ENCODE measurements at places on chromosomes 12 and 14.

DNA sequence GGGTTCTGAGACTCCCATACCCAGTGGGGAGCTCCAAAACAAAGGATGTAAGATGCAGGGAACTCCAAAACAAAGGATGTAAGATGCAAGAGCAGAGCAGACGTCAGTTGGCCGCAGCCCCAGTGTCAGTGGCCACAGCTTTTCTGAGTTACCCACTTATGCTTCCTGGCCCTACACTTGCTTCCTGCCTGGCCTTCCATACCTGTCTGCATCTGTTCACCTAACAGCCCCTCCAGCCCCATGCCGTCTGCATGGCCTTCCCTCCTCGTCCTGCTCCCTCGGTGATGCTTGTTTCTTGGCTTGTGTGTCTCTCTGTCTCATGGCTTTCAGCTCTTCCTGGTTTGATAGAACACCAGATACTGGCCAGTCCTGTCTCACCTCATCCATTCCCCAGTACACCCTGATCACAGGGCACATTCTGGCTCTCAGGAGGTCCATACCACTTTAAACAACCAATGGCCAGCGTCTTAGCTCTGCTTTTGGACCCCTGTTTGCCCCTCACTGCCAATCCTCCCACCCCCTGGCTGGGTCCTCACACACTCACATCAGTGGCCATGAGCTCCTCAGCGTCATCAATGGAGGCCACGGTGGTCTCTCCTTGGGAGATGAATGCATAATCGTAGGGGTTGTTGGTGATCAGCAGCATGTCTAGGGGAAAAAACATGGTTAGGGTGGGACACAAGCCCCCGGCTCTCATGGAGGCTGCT is 5.3 kb downstream of the MYH7 start:
- DNase-seq = no peak

GRCh38 chr12:3931776-3932175 is 58.6 kb upstream of the PARP11 start:
- no peak for DNase-seq

GRCh38 chr12:58919231-58920101 is 838 bp downstream of the LRIG3 start:
- no peak for DNase-seq

GRCh38 chr12:5945071-5946008 is at the start of gene ANO2:
Gene ANO2 (minus strand): TSS chr12:5945259. CDS start chr12:5945217, 42 bp downstream.
- no peak for DNase-seq

GRCh38 chr12:108080363-108080762 is 48.7 kb upstream of the WSCD2 start:
- no peak for DNase-seq

- DNase-seq = no peak
These were observed 39.1 kb upstream of the CCDC63 start for GRCh38 chr12:110807640-110808039.

- no peak for DNase-seq
These were observed 26.7 kb downstream of the MED21 start for GRCh38 chr12:27048822-27049752.

DNA sequence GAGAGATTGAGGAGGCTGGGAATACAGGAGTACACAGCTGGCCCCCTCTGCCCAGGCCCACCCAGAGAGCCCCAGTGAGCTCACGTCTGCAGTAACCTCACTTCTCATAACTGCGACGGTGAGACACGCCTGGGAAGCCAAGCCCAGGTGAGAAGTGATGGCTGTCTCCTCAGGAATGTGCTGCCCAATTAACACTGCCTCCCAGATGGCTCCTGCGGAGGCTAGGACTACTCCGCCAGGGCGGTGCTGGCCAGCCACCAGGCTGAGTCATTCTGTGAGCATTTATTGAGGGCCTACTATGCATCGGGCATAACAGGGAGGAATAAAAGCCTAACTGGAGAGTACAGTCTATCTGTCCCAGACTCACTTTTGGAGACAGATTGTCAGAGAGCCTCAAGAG is 9.3 kb upstream of the TMEM106C start:
- no peak for DNase-seq

DNA sequence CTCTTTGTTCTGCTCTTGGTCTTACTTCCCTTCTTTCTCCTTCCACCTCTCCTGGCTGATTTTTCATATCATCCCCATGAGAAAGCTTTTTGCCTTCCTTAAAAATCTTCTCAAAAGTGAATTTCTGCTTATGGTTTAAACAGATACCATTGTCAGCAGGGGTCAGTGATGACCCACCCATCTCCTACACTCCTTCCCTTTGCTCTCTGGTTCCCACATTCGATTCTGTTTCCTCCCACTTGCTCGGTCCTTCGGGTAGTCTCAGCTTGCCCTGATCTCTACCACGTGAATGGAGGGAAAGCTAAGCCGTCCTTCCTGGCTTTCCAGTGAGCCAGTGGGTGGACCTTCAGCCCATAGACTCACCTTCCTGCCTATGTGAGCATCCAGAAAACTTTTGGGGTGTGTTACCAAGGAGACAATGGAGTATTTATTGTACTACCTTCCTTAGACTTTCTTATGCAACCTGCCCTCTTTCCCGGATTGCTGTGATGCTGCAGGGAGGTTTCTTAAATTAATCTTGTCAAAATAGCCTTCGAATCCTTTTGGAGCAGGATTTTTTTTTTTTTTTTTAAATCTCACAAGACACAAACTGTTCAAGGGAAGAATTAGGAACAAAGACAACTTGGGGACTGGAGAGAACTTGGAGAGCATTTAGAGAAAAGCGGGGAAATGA is 306.3 kb downstream of the CACNA1C start:
- no peak for DNase-seq

GRCh38 chr14:79656056-79656455 is 555.2 kb downstream of the DIO2 start:
- no peak for DNase-seq

GRCh38 chr12:65300679-65301349 is 22.3 kb downstream of the MSRB3 start:
- no peak for DNase-seq

DNA sequence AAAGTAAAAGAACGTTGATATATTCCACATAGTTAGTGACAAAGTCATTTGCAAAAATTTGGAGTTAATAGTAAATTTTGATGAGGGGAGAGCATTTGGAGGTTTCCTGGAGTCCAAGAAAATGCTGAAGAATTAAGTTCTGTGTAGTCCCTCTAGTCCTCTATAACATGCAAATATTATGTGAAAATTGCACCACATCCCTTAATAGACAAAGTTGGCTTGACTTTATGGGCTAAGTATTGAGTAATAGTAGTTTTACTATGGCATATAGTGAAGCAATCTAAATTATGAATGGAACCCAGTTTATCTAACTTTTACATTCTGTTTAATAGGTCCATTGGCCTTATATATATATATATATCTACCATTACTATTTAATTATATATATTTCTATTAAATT is 66.4 kb upstream of the DCN start:
- DNase-seq = no peak

GRCh38 chr14:103537175-103537990 is 8.4 kb downstream of the TRMT61A start:
- DNase-seq = no peak

- no peak for DNase-seq
These were observed 4.6 kb downstream of the AGAP2 start for GRCh38 chr12:57733928-57734327.

DNA sequence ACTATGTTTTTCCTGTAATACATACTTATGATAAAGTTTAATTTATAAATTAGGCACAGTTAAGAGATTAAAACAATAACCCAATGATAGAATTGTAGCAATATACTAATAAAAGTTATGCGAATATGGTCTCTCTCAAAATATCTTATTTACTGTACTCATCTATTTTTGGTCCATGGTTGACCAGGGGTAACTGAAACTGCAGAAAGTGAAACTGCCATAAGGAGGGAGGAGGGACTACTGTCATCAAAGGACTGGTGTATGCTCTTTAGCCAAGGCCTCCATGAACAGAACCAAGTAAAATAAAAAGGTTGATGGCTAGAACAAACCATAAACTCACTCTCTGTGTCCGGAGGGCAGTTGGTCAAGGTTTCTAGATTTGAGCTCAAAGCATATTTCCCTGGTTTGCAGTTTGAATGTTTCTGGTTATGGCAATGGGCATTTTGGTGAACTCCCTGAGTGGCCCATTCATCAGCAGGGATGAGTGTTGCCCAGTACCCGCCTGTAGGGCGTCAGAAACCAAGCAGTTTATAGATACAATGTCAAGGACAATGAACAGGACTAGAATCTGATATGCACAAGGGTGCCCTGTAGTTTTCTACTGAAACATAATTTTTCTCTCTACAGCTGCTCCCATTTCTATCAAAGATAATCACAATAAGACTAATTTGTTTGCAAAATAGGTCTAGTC is 19.8 kb downstream of the LEMD3 start:
- no peak for DNase-seq

GRCh38 chr14:54427871-54428270 is 13.3 kb downstream of the CNIH1 start:
- no peak for DNase-seq

GRCh38 chr12:108457006-108457733 is 57.9 kb upstream of the FICD start:
- no peak for DNase-seq

DNA sequence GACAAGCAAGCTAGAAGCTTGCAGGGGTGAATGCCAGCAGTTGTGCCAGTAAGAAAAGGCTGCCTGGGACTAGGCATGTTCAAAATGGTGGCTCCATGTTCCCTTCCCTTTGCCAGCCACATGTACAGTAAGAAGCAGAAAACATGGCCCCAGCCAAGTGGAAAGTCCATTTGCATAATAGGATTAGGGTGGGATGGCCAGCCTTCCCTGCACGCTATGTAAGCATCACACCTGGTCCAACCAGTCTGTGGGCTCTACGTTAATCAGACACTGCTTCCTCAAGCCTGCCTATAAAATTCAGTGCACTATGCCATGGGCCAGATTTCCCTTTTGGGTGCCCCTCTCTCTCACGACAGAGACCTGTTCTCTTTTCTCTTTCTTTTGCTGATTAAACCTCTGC is 288.4 kb downstream of the GXYLT1 start:
- DNase-seq = no peak

- DNase-seq = no peak
These were observed 181.5 kb downstream of the CCER1 start for GRCh38 chr12:90773491-90773890.

- DNase-seq = no peak
These were observed 141.6 kb downstream of the KICS2 start for GRCh38 chr12:64080319-64081007.

DNA sequence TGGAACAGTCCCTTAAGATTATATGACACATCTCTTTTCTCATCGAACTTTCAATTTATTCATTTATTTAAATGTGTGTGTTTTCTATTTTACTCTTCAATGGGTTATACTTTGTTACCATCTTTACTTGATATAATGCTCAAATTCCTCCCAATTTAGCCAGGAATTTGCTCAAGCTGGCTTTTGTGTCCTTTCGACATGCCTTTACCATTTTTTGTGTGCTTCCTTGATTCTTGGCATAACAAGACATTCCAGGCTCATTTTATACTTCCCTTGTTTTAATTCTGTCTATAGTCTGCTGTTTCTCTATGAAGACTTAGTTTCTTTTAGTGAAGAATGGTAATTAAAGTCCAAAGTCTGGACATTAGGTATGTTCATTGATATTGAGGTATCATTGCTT is 315.8 kb downstream of the AEBP2 start:
- DNase-seq = no peak

GRCh38 chr14:68527329-68527851 is 265.5 kb downstream of the ZFP36L1 start:
- DNase-seq = no peak

GRCh38 chr14:75578786-75579337 is 442 bp downstream of the FLVCR2 start:
- no peak for DNase-seq

DNA sequence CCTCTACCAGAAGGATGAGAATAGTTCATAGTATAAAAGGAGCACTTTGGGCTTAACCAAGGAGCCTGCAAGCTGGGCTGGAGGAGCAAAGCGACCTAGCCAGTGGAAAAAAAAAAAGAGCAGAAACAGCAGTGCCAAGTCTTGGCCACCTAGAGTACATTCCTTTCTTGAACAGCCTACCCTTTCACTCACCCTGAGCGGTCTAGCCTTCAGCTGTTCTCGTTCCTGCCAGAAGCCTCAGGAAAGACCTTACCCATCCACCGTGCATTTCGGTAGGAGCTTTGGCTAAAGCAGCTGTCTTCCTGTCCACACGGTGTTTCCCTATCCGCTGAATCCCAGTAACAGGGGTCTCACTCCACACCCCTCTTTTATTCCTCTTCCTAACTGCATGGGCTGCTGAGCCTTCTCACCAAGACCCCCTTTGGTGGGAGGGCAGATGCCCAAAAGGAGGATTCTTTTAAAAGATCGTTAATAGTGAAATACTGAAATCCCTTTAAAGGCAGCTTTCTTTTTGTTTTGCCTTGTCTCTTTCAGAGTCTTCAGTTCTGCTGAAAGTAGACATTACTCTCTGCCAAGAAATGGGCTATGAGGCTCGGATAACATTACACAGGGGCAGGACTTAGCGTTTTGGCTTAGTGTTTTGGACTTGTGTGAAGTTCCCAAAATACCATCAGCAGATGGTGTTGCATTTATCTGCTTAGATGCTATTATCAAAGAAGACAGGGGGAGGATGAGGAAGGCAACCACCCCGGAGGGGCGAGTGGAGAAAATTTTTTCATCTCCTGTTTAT is 88.5 kb upstream of the METAP2 start:
- DNase-seq = no peak

DNA sequence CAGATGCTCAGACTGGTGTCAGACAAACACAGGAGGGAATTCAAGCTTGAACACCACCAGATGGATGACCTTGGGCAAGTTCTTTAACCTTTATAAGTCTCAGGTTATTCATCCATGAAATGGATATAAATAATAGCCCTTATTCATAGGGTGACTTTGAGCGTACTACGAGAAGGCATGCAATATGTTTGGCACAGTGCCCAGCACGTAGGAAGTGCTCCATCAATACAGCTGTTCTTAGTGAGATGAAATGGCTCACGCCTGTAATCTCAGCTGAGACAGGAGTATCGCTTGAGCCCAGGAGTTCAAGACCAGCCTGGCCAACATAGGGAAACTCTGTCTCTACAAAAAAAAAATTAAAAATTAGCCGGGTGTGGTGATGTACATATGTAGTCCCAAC is 84.8 kb upstream of the FICD start:
- no peak for DNase-seq

GRCh38 chr14:83184531-83184930 is 1650.9 kb upstream of the SEL1L start:
- no peak for DNase-seq

- no peak for DNase-seq
These were observed 70.3 kb upstream of the NR2C1 start for GRCh38 chr12:95143621-95144205.

- DNase-seq = peak; percentile 35
These were observed 50.2 kb downstream of the MIPOL1 start for GRCh38 chr14:37247791-37248461.
